ENCODE measurements at places on chromosomes 4 and X.

DNA sequence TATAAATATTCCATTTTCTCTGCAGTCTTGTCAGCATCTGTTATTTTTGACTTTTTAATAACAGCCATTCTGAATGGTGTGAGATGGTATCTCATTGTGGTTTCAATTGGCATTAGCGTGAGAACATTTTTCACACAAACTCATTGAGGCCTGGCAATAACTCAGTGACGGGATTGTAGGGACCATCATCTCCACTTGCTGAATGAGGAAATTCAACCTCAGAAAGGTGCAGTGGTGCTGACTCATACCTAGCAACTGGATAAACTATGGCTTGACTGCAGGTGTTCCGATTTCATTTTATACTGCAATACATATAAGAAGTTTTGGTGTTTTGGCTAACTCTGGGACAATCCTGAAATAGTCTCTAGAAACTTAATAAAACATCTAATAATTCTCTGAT is 88.3 kb upstream of the DDIT4L start:
- no peak for DNase-seq

DNA sequence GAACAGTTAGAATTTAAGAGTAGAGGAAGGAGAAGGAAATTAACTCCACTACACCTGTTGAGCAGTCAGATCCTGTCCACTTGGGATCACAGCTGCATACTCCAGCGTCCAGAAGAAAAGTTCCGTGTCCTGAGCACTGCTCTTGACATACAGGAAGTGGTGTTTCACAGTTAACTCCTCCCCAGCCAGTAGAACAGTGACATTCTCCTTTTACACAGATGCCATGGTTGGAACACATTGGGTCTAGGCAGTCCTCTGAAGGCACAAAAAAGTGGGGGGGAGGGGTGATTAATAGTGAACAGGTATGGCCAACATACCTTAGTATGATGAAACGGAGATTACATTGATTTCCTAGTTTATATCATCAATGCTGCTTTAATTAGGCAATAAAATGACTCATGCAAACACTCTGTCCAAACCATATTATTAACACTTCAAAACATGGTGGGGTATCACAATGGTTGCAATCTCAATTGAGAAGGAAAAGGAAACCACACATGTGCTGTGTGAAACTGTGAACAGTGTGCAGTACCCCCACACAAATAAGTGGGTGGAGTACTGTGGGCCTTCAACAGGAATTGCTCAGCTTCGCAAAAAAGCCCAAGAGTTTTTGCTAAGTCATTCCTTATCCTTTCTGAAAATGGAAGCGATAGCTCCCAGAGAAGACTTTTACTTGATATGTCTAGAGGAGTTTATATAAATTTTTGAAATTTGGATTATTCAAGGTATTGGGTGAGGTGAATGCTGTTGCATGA is 295.6 kb downstream of the SH2D1A start:
- no peak for DNase-seq

DNA sequence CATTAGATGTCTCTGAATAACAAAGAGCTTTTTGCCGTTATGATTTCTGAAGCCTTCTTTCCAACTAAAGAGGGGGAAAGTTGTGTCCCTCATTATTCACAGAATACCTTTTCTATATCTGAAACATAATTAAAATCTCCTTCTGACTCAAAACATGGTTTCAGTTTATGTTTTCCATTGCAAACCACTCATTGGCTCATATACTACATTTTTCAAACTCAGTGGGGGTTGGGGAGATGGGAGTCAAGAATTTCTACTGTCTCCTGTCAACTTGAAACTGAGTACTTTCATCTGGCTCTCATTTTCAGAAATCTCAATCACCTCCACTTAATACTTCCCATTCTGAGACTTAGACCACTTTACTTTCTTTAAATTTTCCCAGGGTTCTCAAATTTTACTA is 1839.5 kb upstream of the PCDH10 start:
- no peak for DNase-seq

DNA sequence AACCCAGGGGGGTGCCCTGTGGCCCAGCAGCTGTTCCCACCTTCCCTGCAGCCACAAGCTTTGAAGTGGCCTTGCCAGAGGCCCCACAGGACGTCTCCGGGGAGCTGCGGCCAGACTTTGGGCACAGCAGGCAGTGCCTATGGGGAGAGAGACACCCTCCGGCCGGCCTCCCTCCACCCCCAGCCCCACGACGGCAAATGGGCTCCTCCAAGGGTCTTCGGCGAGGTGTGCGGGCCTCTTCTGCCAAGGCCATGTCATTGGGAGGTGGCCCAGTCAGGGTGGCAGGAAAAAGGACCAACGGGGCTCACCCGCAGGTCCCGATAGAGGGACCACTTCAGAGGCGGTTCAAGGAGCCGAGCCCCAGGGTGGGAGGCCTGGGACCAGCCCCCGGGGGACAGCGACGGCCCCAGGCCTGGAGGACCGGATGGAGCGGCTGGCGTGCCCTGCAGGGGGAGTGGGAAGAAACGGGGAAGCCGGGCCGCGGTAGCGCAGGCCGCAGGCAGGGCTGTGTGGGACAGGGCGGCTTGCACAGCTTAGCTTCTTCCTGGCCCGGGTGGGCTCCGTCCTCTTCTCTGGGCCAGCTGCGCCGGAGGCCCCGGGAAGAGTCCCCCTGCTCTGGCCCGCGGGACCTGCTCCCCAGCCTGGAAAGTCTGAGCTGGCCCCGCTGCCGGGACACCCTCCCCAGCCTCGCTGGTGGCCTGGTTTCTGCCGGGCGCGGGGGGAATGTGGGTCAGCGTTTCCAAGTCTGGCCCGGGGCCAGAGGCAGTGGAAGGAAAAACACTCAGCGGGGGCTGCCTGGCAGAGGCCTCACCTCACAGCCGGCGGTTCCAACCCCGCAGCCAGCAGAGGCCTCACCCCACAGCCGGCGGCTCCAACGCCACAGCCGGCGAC is 21.9 kb upstream of the SPON2 start:
- DNase-seq, result no peak

- DNase-seq, result no peak
Observed at GRCh38 chr4:48112017-48112667, 21.9 kb downstream of the TXK start.

DNA sequence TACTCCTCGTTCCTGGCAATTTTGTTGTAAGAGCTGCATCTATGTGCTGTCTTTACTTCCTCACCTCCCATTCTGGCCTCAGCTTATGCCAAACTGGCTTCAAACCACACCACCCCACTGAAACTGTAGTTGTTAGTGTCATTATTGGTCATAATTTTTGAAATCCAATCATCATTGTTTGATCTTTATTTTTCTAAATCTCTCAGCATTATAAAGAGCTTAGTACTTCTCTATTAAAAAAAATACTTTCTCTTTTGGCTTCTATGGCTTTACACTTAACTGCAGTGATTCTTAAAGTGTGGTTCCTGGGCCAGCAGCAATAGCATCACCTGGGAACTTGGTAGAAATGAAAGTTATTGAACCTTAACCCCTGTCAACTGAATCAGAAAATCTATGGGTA is 83.5 kb upstream of the GRPR start:
- no peak for DNase-seq

GRCh38 chrX:103418811-103419340 is 42.5 kb downstream of the BEX3 start:
- no peak for DNase-seq

- DNase-seq, result no peak
Observed at GRCh38 chr4:12231098-12231497, 802.4 kb upstream of the HS3ST1 start.

GRCh38 chrX:87900320-87900908 is 382.8 kb downstream of the KLHL4 start:
- DNase-seq, result no peak

DNA sequence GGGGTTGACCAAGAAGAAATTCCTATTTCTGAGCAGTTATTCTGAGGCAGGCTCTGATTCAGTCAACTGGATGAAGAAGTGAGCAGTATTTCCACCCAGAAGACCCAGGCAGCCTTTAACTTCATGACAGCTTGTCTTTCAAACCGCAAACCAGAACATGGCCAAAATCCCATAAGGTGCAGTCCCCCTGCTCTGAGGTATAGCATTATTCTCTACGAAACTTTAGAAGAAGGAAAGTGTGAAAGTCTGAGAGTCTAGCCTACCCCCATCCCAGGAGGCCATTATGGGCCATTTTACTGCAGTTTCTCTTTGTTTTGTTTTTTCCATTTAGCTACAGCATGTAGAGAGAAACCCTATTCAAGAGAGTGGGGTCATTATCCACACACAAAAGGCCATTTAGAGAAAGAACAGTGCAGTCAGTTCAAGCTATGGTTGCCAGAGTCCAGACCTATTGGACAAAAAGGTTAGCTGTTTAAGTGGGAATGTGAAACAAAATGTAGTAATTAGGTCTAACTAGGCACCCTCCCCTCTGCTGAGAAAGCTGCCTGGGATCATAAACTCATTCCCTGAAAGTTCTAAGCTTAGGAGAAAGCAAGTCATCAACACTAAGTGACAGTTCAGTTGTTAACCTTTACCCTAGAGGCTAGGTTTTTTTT is 52.1 kb upstream of the RASGEF1B start:
- DNase-seq, result no peak

DNA sequence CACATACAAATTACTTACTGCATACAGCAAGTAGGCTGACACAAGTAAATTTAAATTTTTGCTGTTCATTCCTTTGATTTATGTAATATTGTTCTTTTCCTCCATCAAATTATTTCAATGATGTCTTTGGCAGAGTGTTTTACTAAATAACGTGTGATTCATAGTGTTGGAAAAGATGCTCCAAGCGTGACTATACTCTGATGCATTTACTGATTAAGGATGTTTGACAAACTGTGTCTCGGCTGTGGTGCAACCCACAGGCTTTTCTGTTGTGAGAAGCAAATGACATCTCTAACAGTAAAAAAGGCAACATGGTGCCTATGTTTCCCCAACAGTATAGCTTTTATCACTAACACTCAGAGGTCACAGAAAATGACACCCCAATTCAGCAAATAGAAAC is 540.9 kb downstream of the PPP4R3C start:
- DNase-seq, result no peak

GRCh38 chrX:11446949-11447348 is 153.7 kb downstream of the AMELX start:
- DNase-seq, result no peak

All from stimulated activated CD8-positive, alpha-beta memory T cell treated with anti-CD3 and anti-CD28 coated beads, Interleukin-2, amount 100 ng/mL, for 1 hour (primary cell).